SK-MEL-5 (cell line): ENCODE measurements at places on chromosomes 11 and 22.
A peak's percentile ranks its signal among the peaks of the same experiment; 100 is the strongest.

DNA sequence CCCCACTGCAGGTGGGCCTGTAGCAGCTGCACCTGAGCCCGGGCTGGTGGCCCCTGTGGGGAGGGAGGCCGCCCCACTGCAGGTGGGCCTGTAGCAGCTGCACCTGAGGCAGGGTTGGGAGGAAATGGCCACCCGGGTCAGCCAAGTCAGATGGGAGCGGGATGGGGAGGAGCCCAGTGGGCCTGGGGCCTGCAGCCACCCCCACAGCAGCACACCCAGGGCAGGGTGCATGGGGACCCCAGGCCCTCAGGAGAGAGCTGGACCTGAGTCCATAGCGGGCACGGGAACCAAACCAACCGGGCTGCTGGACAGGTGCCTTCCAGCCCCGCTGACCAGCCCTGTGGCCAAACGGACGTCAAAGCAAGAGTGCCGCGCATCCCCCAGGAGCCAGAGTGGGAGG lies 61.7 kb downstream of the BRD1 start:
- DNase-seq = no peak

- no peak for DNase-seq
Measured at GRCh38 chr11:34298871-34299270, 58.9 kb downstream of the ABTB2 start.

GRCh38 chr22:46012182-46012880 lies 35.4 kb upstream of the WNT7B start:
- DNase-seq = no peak

DNA sequence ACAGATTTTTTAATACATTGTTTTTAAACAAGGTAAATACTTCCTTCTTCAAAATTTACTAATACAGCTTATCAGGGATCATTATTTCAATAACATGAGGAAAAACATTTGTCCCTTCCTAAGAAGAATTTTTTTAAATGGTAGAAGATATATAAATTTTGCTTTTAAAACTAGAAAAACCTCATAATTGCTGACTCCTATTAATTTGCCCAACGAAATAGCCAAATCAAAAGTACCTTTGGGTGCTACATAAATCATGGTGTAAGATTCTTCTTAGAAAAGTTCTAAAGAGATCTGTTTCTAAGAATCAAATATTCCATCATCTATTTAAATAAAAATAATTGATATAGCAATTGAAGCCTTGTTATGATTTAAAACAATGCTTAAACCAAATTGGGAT lies 54.9 kb downstream of the CEP57 start:
- no peak for DNase-seq

DNA sequence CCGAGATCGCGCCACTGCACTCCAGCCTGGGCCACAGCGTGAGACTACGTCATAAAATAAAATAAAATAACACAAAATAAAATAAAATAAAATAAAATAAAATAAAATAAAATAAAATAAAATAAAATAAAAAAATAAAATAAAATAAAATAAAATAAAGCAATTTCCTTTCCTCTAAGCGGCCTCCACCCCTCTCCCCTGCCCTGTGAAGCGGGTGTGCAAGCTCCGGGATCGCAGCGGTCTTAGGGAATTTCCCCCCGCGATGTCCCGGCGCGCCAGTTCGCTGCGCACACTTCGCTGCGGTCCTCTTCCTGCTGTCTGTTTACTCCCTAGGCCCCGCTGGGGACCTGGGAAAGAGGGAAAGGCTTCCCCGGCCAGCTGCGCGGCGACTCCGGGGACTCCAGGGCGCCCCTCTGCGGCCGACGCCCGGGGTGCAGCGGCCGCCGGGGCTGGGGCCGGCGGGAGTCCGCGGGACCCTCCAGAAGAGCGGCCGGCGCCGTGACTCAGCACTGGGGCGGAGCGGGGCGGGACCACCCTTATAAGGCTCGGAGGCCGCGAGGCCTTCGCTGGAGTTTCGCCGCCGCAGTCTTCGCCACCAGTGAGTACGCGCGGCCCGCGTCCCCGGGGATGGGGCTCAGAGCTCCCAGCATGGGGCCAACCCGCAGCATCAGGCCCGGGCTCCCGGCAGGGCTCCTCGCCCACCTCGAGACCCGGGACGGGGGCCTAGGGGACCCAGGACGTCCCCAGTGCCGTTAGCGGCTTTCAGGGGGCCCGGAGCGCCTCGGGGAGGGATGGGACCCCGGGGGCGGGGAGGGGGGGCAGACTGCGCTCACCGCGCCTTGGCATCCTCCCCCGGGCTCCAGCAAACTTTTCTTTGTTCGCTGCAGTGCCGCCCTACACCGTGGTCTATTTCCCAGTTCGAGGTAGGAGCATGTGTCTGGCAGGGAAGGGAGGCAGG lies at the start of gene GSTP1:
GSTP1 (plus strand) TSS at position 566 of the 958 bp plus-strand sequence; CDS start at position 598, 32 bp downstream.
- peak; percentile 78 for DNase-seq

- no peak for DNase-seq
Measured at GRCh38 chr22:37054056-37054395, 2.5 kb downstream of the KCTD17 start.

GRCh38 chr22:26617271-26618199 lies at the start of gene CRYBB1:
Gene CRYBB1, minus strand, starts transcription at chr22:26618027. Its CDS starts 1,708 bp downstream, at chr22:26616319.
- DNase-seq = no peak

DNA sequence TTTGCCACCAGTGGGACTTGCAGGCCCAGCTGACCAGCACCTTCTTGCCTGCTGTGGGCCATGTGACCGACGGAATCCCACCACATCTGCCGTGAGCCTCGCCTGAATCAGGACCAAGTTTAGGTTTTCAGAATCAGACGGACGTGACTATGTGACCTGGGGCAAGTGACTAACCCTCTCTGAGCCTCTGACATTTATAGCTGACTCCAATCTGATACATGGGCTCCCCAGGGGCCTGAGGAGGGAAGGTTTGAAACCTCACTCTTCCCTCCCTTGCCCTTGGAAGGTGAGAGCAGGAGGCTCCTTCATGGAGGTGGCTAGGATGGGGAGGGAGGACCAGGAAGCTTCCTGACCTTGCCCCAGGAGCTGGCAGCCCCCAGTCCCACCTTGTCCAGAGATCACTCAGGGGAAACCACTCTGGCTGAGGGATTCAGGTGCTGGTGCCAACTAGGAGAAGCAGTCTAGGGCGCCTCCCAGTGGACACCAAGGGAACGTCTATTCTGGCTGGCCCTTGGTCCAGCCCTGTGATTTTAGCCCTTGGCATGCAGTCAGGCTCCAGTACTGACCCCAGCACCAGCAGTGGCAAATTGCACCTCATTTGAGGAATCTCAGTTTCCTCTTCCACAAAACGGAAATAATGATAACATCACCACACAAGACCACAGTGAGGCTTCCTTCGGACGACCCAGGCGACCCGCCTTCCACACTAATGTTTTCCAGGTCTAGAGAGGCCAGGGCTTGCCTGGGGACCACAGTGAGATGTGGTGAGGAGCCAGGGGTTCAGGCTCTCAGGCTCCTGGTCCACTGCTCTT lies 47.2 kb upstream of the SYT7 start:
- DNase-seq = peak; percentile 64

- DNase-seq = no peak
Measured at GRCh38 chr11:60897496-60897895, 8.9 kb downstream of the PRPF19 start.

DNA sequence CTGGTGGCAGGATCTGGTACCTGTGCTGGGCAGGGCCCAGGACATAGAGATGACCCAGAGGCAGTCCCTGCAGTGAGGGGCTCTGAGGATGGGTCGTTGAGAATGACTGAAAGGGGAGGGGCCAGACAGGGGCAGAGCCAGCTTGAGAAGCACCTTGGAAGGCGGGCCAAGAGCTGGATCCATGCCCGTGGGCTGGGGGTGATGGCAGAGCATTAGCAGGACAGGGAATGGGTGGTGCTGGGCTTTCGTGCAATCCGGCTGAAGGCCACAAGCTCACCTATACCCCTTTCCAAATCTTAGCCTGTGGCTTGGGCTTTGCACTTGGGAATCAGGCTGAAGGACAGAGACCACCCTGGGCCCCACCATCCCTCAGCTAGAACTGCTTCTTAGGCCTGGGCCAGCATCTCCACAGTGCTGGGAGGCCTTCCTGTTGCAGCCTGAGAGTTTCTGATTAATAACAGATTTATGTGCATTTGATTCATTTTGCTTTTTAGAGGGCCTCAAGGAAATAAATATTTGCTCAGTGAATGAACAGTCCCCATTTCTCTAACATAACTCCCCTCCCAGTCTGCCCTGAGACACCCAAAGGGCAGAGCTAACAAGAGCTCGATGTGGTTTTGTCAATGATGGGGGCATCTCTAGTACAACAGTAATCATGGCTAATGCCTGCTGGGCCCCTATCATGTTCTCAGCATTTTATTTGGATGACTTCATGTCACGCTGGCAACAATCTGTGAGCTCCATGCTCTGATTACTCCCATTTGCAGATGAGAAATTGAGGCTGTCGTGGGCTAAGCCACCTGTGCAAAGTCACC lies 39.3 kb downstream of the RIBC2 start:
- no peak for DNase-seq

DNA sequence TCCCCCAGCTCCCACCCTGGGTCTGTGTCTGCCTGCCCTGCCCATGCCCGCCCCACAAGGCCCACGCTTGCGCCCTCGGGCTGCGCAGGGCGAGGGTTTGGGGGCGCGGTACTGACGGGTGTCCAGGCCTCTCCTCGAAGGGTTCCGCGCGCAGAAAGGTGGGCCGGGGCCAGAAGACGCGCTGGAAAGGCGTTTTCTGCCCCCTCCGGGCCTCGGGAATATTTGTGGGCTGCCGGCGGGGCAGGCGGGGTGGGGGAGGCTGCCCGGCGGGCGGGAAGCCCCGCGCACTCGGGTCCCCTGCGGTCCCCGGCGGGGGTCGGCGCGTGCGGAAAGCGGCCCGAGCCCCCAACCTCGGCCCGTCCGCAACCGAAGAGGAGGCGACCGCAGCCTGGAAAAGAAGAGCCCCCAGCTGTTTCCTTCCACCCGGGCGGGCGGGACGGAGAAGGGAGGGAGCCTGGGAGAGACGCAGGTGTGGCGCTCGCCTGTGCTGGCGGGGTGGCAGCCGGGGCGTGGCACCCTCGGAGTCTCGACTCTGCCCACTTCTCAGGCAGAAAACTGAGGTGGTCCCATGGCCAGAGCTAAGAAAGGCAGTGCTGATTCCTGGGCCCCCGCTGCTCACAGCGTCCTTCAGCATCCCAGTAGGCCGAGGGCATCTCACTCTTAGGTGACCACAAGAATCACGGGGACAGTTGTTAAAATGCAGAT lies 59.0 kb downstream of the THAP12 start:
- no peak for DNase-seq

DNA sequence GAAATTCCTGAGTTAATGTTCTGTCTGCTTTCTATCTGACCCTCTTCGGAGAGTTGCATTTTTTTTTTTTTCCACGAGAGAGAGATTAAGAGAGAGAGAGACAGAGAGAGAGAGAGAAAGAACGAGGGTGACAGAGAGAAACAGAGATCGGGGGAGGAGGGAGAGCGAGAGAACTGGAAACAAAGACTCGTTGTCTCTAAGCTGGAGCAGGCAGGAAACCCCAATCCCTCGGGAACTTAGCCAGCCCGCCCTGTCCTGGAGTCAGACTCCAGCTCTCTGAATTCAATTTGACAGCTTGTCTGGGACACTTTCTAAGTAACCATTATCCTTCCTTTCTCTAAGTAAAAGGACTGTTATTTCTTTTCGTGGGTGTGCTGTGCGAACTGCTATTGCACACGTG lies 76.9 kb downstream of the KCNJ1 start:
- peak; percentile 88 for DNase-seq

GRCh38 chr11:95279921-95280868 lies 49.2 kb upstream of the SESN3 start:
- DNase-seq = no peak

DNA sequence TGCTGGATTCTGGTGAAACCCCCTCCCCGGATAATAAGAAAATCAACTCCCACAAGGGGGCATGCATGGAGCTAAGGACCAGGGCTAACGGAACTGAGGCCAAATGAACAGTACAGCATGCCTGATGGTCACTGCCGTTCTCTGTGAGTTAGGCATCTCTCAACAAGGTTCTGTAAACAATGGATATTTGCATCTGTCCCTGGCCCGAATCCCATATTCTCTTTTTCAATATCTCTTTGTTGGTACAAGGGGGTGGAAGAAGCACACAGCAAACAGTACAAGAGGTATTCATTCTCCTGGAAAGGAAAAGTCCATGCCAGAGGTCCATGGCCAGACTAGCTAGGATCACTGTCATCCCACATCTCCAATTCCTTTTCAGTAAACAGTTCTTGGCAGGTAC lies 32.2 kb upstream of the APOA1 start:
- no peak for DNase-seq
